ENCODE measurements at places on chromosomes 1 and 21.

DNA sequence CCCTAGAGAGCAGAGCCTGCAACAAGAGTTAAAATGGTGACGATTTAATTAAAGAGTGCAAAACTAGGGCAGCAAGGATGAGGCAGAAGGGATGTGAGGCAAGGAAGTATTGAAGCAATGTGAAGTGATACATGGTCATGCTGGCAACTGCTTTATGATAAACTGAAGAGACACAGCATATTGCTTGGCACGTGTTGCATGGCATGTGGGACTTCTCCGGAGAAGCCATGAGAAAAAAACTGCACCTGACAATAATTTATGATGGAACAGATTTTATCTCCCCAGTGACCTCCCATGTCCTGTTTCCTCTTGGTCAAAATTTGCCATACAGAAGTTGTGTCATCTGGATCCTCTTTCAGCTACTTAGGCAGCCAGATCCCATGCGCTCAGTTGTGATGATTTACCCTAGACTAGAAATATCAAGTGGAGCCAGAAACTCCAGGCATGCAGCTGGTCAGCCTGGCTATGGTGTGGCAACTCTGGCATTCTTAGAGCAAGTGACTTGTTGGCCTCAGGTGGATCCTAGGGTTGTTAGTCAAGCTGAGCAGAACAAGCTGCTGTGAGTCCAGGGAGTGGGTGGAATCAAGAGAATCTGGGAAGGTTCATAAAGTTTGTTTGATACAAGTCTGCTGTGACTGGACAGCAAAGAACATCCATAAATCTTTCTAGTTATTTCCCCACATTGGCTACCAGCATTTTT is 611.4 kb upstream of the USP24 start:
- no peak for DNase-seq

- DNase-seq = no peak
Measured at GRCh38 chr21:42670884-42671283, 17.5 kb downstream of the PDE9A start.

DNA sequence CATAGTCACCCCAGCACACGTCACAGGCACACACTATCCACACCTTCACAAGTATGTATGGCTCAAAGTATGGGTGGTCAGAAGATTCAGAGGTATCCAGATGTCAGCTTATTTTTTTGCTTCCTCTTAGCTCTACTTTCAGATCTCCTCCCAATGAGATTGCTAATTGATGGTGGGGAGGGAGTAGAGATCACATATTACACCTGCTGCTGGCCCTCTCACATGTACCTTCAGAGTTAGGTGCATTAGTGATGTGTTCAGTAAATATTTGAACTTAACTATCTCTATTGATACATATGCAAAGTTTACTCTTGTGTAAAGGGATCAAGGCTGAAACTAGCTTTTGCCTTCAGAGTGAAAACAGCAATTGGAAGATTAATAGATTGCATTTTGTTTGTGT is 262.6 kb downstream of the PCP4 start:
- no peak for DNase-seq

GRCh38 chr21:42160111-42160721 is 58.7 kb upstream of the ABCG1 start:
- DNase-seq = no peak

DNA sequence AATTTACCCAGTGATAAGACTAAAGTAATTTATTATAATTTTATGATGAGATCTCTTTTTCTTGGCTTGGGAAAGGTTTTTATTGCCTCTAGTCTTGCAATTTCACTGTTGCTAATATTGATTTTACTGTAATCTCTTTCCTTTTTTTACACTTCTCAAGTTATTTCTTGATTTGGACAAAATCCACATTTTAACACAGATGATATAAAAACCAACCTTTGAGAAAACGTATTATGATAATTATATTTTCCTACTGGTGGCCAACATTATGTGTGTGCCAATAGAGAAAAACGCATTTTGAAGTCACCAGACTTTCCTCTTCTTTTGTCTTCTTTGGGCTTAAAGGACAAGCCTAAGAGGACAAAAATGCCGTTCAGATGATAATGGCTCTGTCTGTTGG is 314.9 kb downstream of the PRDM2 start:
- no peak for DNase-seq

DNA sequence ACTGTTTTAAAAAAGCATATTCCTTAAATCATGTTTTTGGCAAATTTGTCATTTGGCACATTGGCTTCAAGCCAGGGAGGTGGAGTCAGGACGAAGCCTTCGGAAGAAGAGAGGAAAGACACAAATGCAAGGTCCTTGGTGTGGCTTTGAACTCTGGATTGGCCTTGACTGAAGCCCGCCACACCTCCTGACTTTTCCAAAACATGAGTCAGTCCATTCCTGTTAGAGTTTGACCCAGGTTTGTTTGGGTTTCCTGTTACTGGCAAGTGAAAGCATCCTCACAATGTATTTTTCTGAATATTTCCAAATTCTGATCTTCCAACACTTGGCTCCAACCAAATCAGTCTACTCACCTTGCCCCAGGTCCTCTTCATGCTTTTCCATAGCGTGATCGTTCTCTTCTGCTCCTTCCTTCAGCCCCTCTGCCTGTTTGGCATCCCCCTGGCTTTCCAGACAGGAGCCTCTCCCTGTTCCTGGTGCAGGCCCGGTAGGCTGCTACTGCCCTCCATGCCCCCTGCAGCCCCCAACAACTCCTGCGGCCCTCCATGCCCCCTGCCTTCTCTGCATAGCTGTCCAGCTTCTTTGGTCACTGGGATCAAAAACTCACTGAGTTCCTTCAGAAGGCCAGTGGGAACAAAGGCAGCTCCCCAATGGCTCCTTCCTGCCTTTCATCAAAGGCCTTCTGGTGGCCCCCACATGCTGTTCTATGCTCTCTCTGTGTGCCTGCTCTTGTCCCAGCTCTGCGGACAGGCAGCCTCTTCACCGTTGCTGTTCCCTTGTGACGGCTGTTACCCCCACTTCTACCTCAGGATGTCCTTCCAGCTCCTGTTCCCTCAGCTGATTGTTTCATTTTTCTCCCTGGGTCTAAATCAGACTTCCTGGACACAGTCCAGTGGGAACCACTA is 30.4 kb upstream of the SLC30A1 start:
- peak; percentile 19 for DNase-seq

GRCh38 chr1:212110617-212111016 is 75.1 kb downstream of the DTL start:
- peak; percentile 72 for DNase-seq
